Stimulated activated CD8-positive, alpha-beta memory T cell treated with anti-CD3 and anti-CD28 coated beads, Interleukin-4, amount 100 ng/mL, for 1 hour (primary cell): ENCODE measurements at places on chromosomes 4 and X.

GRCh38 chrX:16855363-16856075 is 14.6 kb downstream of the RBBP7 start:
- DNase-seq = no peak

GRCh38 chrX:77087529-77088169 is 359.5 kb upstream of the FGF16 start:
- DNase-seq = no peak

- DNase-seq = no peak
Observed at GRCh38 chr4:167041524-167041923, 192.8 kb downstream of the SPOCK3 start.

- no peak for DNase-seq
Observed at GRCh38 chr4:42018451-42018850, 28.1 kb downstream of the SLC30A9 start.

DNA sequence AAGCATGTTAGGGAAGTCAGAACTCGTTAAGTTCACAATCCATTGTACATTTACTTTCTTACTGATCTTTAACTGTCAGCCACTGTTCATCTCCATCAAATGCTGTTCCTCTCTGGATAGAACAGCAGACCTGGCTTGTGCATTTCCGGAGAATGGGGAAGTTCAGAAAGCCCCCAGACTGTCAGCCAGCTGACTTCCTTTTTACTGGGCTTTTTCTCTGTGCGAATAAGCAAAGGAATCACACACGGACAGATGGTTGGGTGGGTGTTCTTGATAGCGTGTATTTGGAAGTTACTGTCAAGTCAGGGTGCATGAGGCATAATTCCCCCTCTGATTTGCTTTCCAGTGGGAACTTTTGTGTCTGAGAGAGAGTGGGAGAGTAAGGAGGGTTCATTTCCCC is 56.8 kb downstream of the TSPAN7 start:
- DNase-seq = no peak

DNA sequence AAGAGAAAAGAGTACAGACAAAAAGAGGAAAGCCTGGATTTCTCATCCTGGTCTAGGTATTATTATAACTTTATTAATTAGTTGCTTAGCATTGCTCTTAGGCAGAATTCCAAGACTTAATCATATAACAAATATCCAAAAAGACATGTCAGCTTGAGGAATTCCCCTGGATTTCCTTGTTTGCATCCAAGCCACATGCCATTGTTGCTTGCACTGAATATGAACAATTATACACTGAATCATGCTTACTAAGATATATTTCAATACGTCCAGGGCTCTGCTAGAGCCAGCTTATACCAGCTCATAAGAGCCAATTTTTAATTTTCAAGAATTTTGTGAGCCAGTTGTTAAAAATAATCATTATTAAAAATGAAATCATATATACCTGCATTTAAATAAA is 5.5 kb upstream of the TLR10 start:
- no peak for DNase-seq

DNA sequence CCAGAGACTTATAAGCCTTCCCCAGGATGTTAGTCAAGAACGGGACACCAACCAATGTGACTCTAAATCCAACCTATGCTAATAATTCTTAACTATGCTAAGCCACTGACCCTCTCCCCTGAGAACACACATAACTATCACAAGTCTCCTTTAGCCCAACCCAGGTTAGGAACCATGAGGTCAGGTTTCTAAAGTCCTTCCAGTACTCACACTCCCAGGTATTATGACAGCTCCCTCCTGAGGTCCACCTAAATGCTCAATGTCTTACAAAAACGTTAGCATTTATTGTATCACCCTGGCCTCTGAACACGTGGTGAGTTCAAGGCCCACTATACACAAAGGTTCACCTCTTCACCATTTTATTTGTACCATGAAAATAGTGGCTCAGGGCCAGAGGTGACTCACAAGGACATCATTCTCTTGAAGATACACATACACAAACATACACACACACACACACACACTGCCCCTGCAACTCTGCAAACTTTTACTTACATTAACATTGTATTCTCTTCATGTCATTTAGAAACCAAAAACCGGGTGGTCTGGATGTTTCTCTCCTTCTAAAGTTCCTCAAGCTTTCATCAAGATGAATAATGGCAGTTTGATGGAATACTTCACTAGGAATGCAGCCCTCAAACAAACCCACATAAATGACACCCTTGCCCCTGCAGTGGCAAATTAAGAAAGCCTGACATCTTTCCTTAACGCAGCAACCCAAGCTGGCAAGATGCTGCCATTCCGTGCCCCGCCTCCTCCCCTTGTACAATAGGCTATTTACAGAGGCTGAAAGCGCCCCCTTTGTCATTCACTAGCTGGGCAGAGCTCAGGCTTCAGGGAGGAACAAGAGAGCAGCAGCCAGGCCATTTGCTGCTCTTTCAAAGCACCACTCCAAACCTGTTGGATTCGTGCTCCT is 17.7 kb downstream of the ACSL1 start:
- DNase-seq = no peak

DNA sequence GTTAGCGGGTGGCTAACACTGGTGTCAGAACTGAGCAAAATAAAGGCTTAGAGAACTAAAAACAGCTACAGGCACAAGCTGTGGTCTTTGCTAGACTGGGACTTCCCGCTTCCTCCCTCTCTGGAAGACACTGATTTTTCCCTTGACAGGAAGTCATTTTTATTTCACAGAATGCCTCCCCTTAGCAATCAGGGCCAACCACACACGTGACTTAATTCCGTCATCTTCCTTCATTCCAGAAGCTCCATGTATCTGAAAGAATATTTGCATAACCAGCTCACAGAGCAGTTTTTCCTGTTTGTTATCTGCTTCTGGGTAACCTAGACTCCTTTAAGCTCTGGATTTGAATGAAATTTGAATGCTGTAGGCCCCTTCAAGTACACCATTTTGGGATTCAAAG is 327.5 kb upstream of the FRG1 start:
- no peak for DNase-seq

DNA sequence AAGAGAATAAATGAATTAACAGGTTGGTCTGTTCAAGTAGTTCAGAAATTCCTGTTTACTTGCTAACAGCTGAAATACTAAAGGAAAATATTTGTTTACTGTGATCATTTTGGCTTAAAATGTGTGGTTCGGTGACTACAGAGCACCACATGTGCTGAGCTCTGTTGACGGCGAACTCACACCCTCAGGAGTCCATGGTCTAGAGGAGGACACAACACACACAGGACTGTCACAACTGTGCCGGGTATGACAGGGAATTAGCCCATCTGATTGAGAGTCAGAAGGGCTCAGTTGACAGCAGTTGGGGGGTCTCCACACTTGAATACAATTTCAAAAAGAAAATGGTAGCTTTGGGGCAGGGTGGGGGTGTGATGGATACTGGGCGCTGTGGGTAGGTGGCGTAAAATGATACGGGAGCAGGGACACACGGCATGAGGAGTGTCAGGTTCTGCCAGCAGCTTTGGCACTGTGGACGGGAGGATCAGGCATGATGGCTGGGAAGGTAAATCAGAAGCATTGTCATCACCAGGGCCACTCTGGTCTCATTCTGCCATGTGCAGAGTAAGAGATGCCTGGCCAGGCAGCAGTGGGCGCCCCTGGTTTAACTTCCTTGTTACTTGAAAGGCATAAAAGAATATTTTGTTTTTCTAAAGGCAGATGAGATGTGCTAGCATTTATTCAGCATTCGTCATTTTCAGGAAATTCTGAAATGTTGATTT is 33.3 kb downstream of the CLDN22 start:
- DNase-seq = no peak

DNA sequence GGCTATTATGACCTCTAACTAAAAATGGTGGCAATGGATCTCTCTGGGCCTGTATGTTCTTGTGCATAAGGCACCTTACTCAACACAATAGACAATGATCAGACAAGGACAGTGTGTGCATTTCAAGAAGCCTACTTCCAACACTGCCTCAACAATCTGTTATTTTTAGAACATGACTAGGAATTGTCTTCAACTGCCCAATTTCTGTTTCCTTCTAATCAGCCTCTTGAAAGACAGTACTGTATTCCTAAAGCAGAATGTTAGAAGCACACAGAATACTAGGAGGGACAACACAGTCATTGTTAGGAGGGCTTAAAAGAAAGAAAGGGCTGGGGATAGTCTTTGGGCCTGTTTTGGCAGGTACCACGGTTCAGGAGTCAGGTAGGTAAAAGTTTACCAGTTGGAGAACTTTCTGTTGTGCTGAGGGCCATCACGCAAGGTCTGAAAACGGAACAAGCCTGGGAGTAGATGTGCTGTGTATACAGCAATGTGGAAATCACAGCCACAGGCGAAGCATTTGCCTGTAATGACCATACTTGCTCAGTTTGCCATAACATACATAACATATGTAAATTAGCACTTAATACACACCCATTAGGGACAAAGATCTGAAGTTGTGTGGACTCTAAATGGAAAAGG is 100.8 kb upstream of the ATXN3L start:
- no peak for DNase-seq

DNA sequence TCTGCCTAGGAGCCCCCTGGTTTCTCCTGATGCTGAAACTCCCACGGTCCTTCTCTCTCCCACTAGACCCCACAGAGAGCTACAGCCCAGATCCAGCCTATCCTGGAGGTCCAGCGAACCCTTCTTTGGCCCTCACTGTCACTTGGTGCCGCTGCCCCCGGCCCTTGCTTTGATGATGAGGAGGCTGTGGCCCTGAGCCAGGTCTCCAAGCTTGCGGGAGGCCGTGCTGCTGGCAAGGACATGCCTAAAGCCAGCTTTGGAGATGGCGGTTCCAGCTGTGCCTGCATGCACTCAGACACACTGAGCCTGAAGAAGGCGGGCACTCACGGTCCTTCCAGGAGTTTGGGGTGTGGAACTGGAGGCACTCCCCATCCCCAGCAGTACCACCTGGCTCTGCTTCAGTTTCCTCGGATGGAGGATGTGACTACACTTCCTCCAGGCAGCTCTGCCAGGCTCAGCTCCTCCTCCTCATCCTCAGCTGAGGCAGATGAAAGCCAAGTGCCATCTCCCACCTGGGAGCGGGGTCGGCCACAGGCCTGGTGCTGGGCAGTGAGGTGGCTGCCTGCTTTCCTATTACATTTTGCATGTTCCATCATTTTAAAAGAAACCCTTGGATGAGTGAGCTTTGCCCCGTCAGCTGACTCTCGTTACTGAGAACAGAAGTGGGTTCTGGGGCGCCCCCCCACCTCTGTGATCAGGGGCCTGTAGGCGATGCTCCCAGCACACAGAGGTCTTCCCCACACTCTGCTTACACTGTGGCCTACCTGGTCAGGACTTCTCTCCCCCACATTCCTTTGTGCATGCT is 9.0 kb downstream of the TNIP2 start:
- no peak for DNase-seq

DNA sequence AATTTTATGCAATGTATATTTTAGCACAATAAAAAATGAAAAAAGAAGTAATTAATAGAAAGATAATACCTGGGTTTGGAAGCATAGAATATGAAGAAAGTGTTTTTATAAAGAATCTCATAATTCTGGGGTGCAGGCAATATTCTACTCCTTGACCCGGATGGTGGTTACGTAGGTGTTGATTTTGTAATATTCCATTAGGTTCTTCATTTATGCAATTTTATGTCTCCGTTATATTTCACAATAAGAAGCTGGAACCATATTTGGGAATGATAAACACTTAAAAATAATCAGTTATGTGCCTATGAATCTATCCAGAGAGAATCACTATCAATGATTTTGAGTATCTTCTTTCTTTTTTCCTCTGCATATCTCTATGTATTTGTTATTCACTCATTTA is 38.5 kb downstream of the CHRNA9 start:
- no peak for DNase-seq

GRCh38 chr4:145551660-145552059 is 67.5 kb upstream of the MMAA start:
- DNase-seq = no peak

- DNase-seq = no peak
Observed at GRCh38 chrX:36199928-36200327, 280.4 kb downstream of the CFAP47 start.

- DNase-seq = no peak
Observed at GRCh38 chr4:100497791-100498190, 20.0 kb downstream of the EMCN start.

DNA sequence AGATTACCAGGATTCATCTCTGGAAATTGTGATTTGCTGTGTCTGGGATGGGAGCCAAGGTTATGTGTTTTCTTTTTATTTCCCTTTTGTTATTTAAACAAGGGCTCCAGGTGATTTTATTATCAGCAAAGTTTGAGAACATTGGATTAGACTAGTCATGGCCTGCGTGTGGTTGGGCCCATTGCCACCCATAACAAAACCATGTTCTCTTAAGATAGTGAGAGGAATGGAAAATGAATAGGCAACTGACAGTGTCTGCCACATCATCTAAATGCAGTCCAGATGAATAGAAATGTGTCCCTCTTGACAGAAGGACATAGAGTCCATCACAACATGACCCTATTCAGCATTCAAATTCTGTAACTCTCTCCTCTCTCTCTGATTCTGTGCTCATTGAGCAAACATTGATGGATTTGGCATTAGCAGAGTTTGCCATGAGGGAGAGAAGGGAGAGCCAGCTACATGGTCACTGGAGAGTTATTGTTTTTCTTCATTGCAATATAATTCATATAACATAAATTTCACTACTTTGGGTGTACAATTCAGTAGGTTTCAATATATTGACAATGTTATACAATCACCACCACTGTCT is 11.7 kb downstream of the XK start:
- no peak for DNase-seq

- no peak for DNase-seq
Observed at GRCh38 chr4:18051281-18051680, 29.7 kb upstream of the LCORL start.

- no peak for DNase-seq
Observed at GRCh38 chr4:159266981-159267868, 164.3 kb downstream of the RAPGEF2 start.

DNA sequence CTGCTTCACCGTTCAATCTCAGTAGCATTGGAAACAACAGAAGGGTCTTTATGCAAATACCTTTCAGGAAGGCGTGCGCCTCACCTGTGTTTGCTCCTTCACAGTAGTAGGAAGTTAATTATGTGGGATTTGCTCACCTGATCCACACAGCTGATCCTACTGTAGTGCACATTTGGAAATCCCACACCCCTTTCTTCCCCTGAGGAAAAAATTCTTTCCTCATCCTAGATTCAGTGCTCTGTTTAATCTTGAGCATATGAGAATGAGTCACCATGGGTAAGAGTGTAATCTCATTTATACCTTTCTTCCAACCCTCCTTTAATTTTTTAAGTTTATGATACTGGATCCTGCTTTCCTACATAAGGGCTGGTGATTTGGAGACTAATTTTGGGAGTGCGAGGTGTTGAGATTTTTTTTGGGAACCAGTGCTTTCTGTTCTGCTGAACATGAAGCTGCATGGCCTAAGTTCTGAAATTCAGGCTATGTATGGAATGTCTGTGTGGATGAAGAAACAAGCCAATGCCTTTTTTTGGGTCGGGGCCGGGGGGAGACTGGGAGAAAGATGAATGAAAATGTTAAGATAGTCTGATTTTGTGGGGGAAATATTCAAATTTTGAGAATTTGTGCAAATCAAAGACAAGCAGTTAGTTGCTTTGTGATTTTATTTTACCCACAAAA is 19.0 kb downstream of the GAB1 start:
- DNase-seq = no peak

DNA sequence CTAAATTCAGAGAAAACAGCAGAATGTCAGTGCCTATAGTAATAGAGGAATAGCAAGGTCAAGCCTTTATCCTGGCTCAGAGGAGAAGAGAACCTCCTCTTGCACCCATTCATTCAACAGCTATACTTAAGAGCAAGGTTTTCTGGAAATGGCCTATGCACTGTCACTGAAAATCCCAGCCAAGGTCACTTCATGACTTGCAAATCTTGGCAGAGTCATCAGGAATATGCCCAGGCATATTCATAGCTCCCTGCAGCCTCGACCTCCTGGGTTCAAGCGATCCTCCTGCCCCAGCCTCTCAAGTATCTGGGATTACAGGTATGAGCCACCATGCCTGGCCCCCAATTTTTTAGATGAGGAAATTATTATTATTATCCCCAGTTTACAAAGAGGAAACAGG is 35.8 kb upstream of the NOCT start:
- no peak for DNase-seq
